ENCODE measurements at places on chromosomes 3 and 15. TPM values are rescaled to one million over a fixed set of nuclear protein-coding genes. Genes with fewer than 3 reads are reported as not detected.

CCDC39 gene
- not detected for total RNA-seq

H1-8 gene
- not detected for total RNA-seq

PRICKLE2 gene
- total RNA-seq, result 24.8 TPM

C2CD4A gene
- not detected for total RNA-seq

CSPG5 gene
- not detected for total RNA-seq

KBTBD13 gene
- total RNA-seq, result not detected

SCAANT1 gene
- total RNA-seq, result not detected

PAQR5 gene
- 4.6 TPM for total RNA-seq

DNA sequence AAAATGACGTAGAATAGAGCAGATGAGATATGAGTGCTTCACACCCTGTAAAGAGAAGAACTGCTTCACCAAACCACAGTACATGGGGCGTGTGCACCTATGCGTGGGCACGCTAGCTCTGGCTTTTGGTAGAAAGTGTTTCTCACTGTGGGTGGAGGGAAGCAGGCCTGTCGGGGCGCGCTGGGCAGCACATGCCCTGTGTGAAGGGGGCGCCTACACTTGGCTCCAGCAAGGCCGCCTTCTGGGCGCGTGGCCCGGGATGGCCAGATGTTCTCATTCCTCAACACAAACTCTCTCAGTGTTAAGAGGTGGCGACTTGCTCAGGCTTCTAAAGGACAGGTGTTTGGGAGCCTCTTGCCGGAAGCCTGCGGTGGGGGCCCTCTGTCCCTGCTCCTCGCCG is 90.0 kb downstream of the FBLN2 start:
- no peaks in the 10 kb centered on the region for H3K27me3 ChIP-seq
- DNase-seq, result no peak
- H3K4me3 ChIP-seq, result no peak overlapping the region
- no peaks in the 10 kb centered on the region for H3K36me3 ChIP-seq

DNA sequence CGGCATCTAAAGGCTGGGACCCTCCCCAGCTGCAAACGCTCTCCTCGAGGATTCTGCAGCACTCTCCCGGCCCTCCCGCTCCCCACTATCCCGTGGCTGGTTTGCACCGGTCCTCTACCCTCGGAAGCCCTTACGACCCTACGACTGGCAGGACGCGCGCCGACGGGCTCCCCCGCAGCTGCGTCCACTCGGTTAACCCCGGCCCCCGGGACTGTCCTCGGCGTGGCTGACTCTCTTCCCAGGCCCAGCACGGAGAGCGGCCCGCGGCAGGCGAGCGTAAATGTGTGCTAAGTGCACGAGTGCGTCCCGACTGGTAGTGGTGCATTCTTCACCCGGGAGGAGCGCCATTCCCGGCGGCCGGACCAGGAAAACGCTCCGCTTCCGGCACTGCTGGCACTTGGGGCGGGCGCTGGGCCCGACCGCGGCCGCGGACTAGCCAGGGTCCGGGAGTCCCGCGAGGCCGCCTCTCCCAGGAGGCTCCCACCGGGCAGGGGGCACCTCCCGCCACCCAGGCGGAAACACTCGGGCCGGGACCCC is 508 bp downstream of the GORASP1 start:
- H3K27ac ChIP-seq, result peak overlapping the region; percentile 88
- H3K4me1 ChIP-seq, result peaks cover 11% of the 10 kb centered on the region
- DNase-seq, result peak; percentile 83
- H3K4me3 ChIP-seq, result peak overlapping the region; percentile 88
- no peaks in the 10 kb centered on the region for H3K36me3 ChIP-seq

DNA sequence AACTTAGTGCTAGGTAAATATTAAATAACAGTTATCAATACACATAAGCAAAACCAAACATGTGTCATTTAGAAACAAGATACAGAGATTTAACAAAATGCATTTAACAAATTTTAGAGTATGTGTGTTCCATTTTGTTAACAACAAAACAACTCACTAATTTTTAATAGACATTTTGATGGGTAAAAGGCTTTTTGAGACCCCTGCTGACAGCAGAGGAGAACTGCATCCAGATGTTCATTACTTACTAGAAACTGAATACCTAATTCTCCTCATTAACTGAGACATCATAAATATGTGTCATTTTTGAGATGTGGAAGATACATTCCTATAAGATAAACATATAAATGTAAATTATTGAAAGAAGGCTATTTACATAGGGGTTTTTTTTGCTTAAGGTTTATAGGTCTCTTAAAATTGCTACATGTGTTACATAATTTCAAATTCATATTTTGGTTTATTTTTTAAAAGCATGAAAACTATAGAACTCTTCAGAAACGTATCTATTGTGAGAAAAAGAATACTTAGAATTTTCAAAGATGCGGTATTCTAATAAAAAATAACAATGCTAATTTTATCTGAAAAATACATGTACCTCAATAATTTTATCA is 1009.8 kb downstream of the TUSC7 start:
- H3K4me3 ChIP-seq, result no peak overlapping the region
- no peaks in the 10 kb centered on the region for H3K27me3 ChIP-seq
- peak; percentile 58 for DNase-seq
- H3K36me3 ChIP-seq, result no peaks in the 10 kb centered on the region
- H3K27ac ChIP-seq, result no peak overlapping the region

DNA sequence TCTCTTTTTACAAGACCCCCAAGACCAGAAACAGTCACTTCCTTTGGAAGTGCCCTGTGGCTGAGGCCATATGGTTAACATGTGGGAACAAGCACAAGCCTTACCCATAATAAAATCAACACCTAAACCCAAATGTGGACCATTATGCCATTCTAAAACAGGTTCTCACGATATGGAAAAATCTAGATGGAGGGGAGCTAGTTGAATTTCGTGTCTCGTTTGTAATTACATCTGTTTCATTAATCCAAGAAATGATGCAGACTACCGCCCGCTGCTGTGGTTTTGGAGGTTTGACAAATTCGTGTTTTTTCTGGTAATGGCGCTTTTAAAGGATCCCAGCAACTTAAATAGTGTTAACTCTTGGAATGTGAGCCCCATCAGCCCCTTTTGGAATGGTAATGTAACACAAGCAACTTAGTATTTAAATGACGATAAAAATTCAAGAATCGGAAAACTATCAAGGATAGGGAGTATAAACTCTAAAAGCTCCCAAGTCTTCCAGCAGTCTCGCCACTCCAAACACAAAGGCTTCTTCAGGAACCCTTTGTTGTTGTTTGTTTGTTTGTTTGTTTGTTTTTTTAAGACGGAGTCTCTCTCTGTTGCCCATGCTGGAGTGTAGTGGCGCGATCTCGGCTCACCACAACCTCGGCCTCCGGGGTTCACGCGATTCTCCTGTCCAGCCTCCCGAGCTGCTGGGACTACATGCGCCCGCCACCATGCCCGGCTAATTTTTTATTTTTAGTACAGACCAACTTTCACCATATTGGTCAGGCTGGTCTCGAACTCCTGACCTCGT is 1.1 kb downstream of the CNBP start:
- peak overlapping the region; percentile 88 for H3K27ac ChIP-seq
- no peaks in the 10 kb centered on the region for H3K27me3 ChIP-seq
- peak overlapping the region; percentile 91 for H3K4me3 ChIP-seq
- H3K4me1 ChIP-seq, result peaks cover 36% of the 10 kb centered on the region

DNA sequence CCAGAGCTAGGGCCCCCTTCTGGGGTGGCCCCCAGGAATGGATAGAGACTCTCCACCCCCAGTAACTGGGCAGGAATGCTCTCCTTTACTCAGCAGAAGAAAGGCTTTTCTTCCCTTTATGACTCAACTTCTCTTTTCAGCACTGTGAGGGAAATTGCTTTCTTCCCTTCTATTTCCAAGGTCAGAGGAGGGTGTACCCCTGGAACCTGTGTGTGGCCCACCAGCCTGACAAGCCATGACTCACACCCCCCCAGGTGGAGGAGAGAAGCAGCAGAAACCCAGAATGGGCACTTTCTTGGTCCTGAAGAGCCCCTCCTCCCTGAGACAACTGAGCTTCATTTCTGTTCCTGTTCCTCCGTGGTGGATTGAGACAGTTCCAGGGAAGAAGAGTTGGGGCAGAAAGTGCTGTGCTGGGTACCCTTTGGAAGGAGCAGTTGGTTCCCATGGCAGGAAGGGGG is 2.7 kb upstream of the ANKRD63 start:
- H3K27me3 ChIP-seq, result peaks cover 27% of the 10 kb centered on the region
- no peak overlapping the region for H3K4me3 ChIP-seq
- H3K27ac ChIP-seq, result no peak overlapping the region
- H3K4me1 ChIP-seq, result peaks cover 17% of the 10 kb centered on the region
- no peaks in the 10 kb centered on the region for H3K36me3 ChIP-seq
- peak; percentile 55 for DNase-seq

GRCh38 chr3:71325715-71326114 is 257.8 kb downstream of the FOXP1 start:
- no peaks in the 10 kb centered on the region for H3K36me3 ChIP-seq
- H3K4me1 ChIP-seq, result no peaks in the 10 kb centered on the region
- no peak overlapping the region for H3K27ac ChIP-seq
- no peak for DNase-seq
- H3K27me3 ChIP-seq, result no peaks in the 10 kb centered on the region
- H3K4me3 ChIP-seq, result no peak overlapping the region

DNA sequence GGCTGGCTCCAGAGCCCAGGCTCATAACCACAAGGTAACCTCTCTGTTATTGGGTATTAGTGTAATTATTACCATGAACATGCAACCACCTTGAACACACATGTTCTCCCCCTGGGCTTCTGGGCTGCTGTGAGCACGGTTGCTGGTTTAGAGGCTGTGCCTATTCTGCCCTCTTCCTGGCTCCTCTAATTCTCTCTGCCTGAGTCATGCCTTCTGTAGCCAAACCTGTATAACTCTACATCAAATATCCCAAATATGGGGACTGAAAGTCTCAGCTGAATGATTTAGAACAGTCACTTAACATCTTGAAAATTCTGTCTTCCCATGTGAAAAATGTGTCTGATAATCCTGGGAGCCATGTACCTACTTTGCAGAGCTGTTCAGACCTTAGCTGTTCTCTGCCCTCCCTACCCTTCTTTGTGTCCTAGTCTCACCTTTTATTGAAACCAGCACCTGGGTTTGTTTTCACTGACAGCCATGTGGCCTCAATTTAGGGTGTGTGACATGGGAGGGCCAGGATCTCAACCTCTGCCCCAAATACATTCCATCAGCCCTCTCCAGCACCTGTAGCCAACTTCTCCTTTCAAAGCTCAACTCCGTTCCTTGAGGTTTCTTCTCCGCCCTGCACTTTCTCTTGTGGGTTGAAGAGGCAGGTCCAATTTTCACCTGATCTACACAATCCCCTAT is 60.7 kb downstream of the PDZRN3 start:
- no peaks in the 10 kb centered on the region for H3K36me3 ChIP-seq
- H3K27me3 ChIP-seq, result no peaks in the 10 kb centered on the region
- peak; percentile 47 for DNase-seq
- peaks cover 12% of the 10 kb centered on the region for H3K4me1 ChIP-seq
- H3K27ac ChIP-seq, result no peak overlapping the region
- H3K4me3 ChIP-seq, result no peak overlapping the region

GRCh38 chr3:181921220-181921619 is 209.5 kb downstream of the SOX2 start:
- H3K4me1 ChIP-seq, result no peaks in the 10 kb centered on the region
- H3K27ac ChIP-seq, result no peak overlapping the region
- DNase-seq, result no peak
- H3K36me3 ChIP-seq, result no peaks in the 10 kb centered on the region
- no peaks in the 10 kb centered on the region for H3K27me3 ChIP-seq

DNA sequence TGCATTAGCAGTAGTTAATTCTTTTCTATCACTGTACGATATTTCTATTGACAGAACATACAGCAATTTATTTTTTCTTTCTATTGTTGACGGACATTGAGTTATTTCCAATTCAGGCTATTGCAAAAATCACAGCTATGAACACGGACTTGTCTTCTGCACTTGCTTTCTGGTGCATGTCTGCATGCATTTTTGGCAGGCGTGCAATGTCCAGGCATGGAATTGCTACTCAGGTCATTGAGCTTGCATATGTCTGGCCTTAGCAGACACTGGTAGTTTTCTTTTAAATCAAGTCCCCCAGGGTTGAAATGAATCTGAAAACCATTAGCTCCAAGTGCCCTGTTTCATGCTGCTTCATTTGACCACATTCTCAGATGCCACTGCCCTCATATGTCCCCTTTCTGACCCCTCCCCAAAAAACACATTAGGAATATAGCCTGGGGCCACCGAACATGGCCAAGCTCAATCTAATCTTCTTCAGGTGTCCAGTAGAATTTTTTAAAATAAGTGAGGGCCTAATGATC is 72.8 kb downstream of the LRIG1 start:
- no peak for DNase-seq
- H3K27ac ChIP-seq, result peak overlapping the region; percentile 57
- H3K36me3 ChIP-seq, result no peaks in the 10 kb centered on the region
- H3K4me1 ChIP-seq, result peaks cover 38% of the 10 kb centered on the region

GRCh38 chr3:171831936-171832335 is 11.2 kb upstream of the TMEM212 start:
- H3K36me3 ChIP-seq, result no peaks in the 10 kb centered on the region
- H3K27ac ChIP-seq, result peak overlapping the region; percentile 31
- H3K4me1 ChIP-seq, result peaks cover 35% of the 10 kb centered on the region
- no peaks in the 10 kb centered on the region for H3K27me3 ChIP-seq

DNA sequence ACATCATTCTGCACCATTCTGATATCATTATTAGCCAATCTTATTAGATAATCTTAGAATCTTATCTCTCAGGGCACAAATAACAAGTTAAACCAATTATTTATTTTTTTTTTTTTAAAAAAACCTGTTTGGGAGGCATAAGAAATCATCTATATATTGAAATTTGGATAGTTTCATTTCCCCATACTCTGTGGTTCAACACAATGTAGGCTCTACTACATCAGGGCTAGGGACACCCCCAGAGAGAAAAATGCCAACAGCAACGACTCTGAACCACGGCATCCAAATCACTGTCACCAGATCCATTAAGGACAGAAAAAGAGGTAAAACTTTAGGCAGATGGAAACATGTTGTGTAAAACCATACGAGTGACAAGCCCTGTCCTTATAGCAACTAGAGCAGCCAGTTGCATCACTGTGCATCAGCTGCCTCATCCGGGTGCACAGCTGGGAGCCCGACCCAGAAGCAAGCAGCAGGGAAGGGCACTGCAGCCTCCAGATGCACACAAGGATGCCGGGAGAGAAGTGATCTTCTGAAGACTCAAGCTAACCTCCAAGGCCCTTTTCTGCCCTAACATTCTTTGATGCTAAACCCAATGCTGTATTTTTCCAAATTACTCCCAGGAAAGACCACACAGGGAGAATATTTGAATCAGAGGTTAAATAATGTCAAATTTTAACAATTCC is 381.1 kb downstream of the CTNNB1 start:
- DNase-seq, result peak; percentile 37
- no peak overlapping the region for H3K4me3 ChIP-seq
- H3K36me3 ChIP-seq, result no peaks in the 10 kb centered on the region
- no peaks in the 10 kb centered on the region for H3K4me1 ChIP-seq

- peaks cover 63% of the 10 kb centered on the region for H3K27me3 ChIP-seq
- no peak for DNase-seq
- no peaks in the 10 kb centered on the region for H3K4me1 ChIP-seq
- H3K4me3 ChIP-seq, result no peak overlapping the region
Observed at GRCh38 chr3:129003578-129004112, 2.5 kb downstream of the EFCC1 start.

DNA sequence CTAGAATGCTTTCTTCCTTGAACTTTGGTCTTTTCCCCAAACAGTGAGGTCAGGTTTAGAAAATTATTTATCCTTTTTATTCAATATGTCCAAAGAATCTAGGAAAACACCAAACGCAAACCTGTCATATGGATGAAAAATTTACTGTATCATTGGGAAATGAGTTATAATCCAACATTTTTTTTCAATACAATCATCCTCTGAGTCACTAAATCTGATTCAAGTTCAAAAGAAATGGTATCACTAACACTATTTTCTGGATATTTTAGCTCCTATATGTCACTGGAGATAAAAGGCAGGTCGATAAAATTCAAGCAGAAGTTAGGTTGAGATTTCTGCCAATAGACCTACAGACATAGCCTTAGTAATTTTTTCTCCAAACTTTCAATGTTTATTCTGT is 591.6 kb upstream of the AGTR1 start:
- no peaks in the 10 kb centered on the region for H3K36me3 ChIP-seq
- H3K4me1 ChIP-seq, result peaks cover 21% of the 10 kb centered on the region
- no peaks in the 10 kb centered on the region for H3K27me3 ChIP-seq
- no peak for DNase-seq
- H3K4me3 ChIP-seq, result no peak overlapping the region

Data from GM23248 (cell line).